Small intestine (tissue), 16 donors: ENCODE measurements at places on chromosomes 3 and 15. TPM values are rescaled to one million over a fixed set of nuclear protein-coding genes. Genes with fewer than 3 reads are reported as not detected.

- DNase-seq, result no peak
Observed at GRCh38 chr3:72137865-72138861, 353.2 kb upstream of the PROK2 start.

- DNase-seq, result no peak
Observed at GRCh38 chr3:110265302-110265701, 806.3 kb upstream of the NECTIN3 start.

- DNase-seq, result no peak
Observed at GRCh38 chr15:98955331-98955730, 52.3 kb downstream of the PGPEP1L start.

DNA sequence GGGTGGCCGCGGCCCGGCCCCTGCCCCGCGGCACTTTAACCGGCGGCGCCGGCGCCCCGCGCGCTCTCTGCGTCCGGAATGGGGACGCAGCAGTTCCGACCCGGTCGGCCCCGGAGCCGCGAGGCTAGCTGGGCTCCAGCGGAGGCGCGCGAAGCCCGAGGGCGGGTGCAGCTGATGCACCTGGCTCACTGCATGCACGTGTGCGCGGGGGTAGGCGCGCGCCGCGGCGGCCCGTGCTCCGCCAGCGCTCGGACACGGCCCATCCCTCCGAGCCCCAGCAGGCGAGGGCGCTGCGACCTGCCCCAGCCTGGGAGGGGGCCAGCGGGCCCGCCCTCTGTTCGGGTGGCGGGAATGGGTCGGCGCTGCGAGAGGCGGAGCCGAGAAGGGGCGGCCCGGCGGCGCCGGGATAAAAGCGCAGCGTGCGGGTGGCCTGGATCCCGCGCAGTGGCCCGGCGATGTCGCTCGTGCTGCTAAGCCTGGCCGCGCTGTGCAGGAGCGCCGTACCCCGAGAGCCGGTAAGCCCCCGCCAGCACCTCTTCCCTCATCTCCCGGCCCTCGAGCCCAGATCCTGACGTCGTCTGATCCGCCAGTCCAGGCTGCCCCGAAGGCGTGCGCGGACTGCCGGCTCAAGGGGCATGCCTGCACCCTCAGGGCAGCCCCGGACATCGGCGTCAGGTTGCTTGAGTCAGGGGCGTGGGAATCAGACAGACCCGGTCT lies at the start of the genes CHDH and IL17RB:
Gene CHDH, minus strand, starts transcription at position 286 of the 717 bp plus-strand sequence. CDS start 22,411 bp downstream, outside the sequence.
Gene IL17RB, plus strand, starts transcription at position 435 of the 717 bp plus-strand sequence. Its CDS starts 21 bp downstream, at position 456.
- DNase-seq, result peak; percentile 80

DNA sequence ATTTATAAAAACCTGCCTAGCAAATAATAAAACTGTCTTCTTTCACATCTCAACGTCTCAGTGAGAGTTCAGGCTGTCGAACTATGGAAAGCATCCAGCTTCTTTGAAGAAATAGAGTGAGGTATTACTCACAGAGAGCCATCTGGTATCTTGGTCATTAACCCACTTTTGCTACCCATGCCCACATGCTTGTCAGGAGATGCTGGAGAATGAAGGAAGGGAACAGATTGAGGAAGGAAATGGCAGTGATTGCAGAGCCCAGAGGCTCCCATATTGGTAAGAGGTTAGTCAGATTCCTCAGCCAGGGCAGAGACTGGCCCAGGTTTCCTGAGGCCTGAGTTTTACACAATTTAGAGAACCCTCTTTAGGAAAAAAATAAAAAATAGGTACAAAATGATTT lies 119.1 kb downstream of the B3GALNT1 start:
- no peak for DNase-seq

DNA sequence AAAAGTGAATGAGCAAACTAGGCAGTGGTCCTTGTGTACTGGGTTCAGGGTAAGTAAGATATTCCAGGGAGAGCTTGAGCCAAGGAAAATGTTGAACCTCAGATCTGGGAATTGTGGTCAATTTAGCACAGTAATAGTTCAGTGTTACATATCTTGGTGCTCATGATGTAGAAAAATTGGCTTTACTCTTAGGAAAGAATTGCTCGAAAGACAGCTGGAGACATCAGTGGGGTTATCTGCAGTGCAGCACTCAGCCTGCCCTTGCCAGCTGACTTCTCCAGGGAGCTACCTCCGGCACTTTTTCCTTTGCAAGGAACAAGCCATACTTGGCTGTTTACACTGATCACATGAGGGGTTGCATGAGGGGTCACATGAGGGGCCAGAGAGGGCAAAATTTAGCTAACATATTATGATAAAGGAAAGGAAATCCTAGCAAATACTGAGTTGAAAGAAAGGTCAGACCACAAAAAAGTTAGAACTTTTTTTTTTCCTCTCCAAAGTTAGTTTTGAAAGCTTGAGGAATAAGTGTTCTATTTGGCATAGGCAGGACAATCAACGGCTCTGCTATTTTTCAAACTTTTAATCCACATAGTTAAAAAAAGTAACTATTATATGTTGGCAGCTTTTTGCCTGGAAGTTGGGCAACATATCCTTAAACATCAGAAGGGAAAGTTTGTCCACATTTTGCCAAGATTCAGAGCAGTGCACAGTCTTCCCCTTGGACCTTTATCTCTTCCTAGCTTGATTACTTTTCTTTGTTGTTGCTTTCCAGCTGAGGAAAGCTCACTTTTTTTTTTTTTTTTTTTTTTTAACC lies 92.4 kb downstream of the COL6A6 start:
- DNase-seq, result no peak

DNA sequence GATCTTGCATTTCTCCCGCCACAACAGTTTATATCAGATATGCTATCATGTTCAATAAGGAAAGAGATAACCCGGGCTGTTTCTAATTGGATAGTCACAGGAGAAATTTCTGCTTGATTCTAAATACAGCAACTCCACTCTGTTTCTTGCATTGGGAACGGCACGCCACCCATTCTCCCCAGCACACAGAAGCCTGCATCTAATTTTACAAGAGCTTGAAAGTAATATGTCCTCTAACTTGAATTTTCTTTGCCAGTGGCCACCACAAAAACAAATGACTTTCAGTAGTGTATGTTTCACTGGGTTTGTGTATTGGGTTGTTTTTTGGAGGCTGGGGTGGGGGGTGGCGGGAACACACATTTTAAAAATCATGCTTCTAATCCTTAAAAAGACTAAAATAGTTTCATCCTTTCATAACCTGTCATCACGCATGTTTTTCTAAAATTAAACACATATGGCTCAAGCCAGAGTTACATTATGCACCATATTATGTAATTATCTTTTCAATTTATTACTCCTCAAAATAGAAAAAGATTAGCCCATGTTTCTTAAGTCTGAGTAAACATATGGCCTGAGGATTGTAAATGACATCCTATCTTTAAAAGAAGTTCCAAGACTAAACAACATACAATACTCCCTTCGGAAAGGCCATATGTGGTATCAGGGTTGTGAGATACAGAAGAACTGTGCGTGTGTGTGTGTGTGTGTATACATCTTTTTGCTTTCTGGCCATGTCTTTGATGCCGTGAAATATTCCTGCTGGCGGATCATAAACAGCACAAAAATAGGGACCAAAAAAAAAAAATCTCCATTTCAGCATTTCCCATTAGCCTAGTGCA lies 176.3 kb downstream of the FOXP1 start:
- DNase-seq, result no peak

GRCh38 chr15:34616613-34617012 lies 33.2 kb upstream of the GOLGA8B start:
- DNase-seq, result no peak

GRCh38 chr15:44458429-44458828 lies 31.0 kb downstream of the CTDSPL2 start:
- DNase-seq, result no peak

- DNase-seq, result no peak
Observed at GRCh38 chr3:115804713-115805119, 181.4 kb downstream of the GAP43 start.

GRCh38 chr3:128965818-128966217 lies 28.1 kb downstream of the CFAP92 start:
- DNase-seq, result no peak

DNA sequence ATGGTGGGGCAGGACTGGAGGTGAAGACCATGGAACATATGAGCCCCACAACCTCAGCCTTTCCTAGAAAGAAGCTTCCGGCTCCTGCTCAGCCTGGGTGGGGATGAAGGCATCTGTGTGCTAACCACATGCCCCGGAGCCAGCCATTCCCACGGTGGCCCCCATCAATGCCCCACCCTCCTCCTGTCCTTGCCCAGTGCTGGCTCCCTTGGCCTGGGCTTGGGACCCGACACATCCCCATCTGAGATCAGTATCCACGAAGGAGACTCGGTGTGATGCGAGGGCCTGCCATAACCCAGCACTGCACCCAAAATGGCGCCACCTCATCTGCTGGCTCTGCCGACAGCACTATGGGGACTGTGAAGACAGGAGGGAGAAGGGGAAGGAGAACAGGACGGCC lies 16.5 kb upstream of the PLXND1 start:
- no peak for DNase-seq

DNA sequence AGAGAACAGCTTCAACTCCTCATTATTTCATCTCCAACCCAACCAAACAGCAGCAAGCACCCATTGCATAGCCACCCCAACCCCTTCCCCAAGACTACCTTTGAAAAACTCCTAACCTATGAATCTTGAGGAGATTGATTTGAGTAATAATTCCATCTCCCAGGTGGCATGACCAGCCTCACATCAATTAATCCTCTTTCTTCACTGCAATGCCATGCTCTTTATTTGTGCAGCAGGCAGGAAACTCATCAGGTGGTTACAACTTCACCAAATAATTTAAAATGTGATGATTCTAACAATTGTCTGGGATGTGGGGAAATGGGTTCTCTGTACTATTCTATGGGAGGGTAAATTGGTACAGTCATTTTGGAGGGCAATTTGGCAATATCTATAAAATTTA lies 68.1 kb upstream of the POMGNT2 start:
- DNase-seq, result no peak

GRCh38 chr3:189121092-189121491 lies 50.7 kb upstream of the TPRG1 start:
- no peak for DNase-seq

DNA sequence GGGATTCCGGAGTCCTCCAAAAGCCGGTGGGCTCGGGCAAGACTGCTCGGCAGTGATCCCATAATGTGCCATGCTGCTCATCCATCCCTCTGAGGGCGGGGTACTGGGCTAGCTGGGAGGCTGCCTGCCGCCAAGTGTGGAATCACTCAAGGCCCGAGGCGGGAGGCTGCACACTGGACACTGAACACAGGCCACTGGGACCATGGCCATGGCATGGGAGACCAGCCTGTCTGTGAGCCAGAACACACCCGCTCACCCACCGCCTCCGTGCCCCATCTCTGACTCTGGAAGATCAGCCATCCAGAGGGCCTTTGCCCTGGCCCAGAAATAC lies 1.4 kb downstream of the C3orf22 start:
- DNase-seq, result no peak

- no peak for DNase-seq
Observed at GRCh38 chr3:64123931-64124330, 100.6 kb upstream of the PSMD6 start.

Gene ITIH4
- polyA plus RNA-seq, result 3.0 TPM

Gene RTP4
- 18.2 TPM for polyA plus RNA-seq

Gene PRTG
- polyA plus RNA-seq, result 0.19 TPM

Gene MYZAP
- polyA plus RNA-seq, result 12.8 TPM

Gene CLRN1
- polyA plus RNA-seq, result 0.06 TPM

Gene LIPH
- polyA plus RNA-seq, result 10.4 TPM

Gene A4GNT
- polyA plus RNA-seq, result not detected

Gene ARNT2
- polyA plus RNA-seq, result 4.4 TPM

Gene TTLL13
- 0.27 TPM for polyA plus RNA-seq
